ENCODE measurements at places on chromosomes 7 and 10. TPM values are rescaled to one million over a fixed set of nuclear protein-coding genes. Genes with fewer than 3 reads are reported as not detected.

Gene KCNH2
- 0.93 TPM for total RNA-seq

Gene FAM25C
- total RNA-seq: not detected

DNA sequence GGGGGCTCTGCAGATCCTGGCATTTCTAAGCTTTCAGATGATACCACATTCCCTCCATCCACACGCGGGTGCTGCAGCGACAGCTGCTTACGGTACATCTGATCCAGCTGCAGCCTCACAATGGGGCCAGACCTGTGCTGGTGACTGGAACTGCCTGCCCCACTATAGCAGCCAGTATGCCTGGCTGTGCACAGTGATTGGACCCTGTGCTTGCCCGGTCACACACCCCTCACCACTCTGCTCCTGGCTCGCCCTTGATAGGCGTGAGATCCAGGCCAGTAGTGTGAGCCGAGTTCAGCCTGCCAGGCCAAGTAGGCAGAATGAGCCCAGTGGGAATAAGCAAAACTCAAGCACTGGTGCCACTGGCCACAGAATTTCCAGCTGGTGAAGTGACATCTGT lies 164.8 kb downstream of the NRBF2 start:
- DNase-seq: no peak

DNA sequence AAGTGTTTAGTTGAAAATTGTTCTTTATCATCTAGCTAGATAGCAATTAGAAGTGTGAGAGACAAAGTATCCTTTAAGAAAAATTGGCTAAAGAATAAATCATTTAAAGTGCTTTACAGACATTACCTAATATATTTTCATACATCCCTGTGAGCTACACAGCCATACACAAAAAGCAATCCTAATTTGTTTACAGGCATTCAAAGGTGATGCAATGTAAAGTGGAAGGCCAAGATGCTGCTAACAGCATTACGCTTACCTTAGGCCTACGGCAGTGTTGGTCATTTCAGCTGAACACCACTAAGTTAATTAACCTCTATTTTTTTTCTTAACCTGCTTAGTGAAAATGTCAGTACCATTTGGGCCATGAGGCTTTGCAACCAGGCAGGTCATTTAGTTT lies 10.7 kb upstream of the CASD1 start:
- DNase-seq: no peak

Gene RHOBTB1
- total RNA-seq: 6.8 TPM

DNA sequence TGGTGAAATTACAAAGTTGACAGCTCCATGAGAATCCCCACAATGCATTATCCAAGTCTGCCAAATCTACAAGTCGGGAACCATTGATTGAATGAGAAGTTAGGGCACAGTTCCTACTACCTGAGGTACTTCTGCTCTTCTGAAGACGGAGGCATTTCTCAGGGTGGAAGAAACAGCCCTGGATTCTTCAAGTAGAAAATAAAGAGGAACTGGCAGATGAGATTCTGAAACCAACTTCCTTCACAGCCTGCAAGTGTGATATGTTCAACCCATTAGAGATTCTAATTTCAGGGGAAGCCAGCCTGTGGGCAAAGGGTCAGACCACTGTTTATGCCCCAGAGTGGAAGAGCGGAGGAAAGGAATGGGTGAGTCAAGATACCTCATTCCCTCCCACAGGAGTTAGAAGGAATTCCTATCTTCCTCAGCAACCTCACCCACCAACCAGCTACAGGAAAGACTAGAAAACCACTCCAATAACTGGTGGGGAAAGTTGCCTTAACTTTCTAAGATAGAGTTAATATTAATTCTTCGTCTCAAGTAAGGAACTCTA lies 50.5 kb upstream of the BMPER start:
- no peak for DNase-seq

DNA sequence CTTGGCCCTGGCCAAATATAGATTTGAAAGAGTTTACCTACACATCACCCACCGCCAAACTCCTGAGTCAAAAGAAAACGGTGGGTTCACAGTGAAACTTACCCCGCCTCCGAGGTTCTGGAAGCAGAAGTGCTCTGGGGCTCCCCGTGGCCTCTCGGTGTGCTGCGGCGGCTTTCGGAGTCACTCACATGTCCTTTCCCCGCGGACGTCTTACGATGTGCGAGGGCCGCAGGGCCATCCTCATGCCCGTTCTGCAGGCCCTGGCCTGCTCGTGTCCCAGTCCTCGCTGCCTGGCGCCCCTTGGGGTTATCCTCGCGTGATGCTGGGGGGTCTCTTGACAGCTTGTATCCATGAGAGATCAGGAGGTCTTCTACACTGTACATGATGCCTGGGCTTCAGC lies 12.0 kb downstream of the JCAD start:
- no peak for DNase-seq

Gene RNF148
- total RNA-seq: 3.6 TPM

Gene PHYHIPL
- total RNA-seq: not detected

Gene HOXA1
- 0.78 TPM for total RNA-seq

DNA sequence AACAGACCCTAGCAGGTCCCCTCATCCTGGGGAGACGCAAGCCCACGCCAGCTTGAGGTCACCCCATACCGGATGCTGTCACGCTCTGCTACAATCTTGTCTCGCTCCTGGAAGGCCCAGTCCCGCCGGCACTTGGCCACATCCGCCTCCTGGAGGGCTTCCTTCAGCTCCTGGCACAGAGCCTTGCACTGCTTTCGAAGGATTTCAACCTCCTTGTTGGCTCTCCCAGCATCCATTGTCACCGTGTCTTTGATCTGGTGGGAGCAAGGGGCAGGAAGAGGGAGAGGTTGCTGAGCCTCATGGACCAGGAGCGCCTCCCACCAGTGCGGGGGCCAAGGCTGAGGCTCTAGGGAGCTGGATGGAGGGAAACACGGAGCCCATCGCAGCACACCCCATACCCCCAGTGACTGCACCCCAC lies 90.9 kb downstream of the DLG5 start:
- peak; percentile 90 for DNase-seq

Gene SPAM1
- not detected for total RNA-seq

DNA sequence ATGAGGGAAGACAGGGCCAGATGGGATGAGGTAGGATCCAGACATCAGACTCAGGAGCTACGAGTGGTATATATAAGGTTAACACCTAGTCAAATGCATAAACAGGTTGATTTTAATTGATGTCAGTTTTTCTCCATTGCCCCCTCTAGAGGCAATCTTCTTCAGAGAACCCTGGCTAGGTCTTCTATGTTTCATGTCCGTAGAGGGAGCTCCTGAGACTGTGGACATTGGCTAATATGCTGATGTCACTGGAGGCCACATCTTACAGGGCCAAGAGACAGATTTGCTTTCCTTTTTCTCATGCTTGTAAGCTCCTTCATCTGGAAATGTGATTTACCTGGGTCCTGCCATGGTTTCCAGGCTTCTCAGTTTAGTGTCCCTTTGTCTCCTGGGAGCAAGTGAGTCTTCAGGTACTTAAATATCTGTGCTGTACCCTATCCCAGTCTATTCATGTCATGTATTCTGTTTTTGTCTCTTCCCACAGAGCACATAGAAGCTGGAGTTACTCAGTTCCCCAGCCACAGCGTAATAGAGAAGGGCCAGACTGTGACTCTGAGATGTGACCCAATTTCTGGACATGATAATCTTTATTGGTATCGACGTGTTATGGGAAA lies 161.6 kb upstream of the PRSS1 start:
- DNase-seq: no peak

- DNase-seq: no peak
Observed at GRCh38 chr7:31099451-31100444, 47.6 kb downstream of the ADCYAP1R1 start.

Gene ITGB1
- total RNA-seq: 561 TPM

Gene PDCD11
- 20.9 TPM for total RNA-seq

Gene WDFY4
- 1.0 TPM for total RNA-seq

GRCh38 chr7:55342216-55342871 lies 22.8 kb upstream of the LANCL2 start:
- DNase-seq: no peak

DNA sequence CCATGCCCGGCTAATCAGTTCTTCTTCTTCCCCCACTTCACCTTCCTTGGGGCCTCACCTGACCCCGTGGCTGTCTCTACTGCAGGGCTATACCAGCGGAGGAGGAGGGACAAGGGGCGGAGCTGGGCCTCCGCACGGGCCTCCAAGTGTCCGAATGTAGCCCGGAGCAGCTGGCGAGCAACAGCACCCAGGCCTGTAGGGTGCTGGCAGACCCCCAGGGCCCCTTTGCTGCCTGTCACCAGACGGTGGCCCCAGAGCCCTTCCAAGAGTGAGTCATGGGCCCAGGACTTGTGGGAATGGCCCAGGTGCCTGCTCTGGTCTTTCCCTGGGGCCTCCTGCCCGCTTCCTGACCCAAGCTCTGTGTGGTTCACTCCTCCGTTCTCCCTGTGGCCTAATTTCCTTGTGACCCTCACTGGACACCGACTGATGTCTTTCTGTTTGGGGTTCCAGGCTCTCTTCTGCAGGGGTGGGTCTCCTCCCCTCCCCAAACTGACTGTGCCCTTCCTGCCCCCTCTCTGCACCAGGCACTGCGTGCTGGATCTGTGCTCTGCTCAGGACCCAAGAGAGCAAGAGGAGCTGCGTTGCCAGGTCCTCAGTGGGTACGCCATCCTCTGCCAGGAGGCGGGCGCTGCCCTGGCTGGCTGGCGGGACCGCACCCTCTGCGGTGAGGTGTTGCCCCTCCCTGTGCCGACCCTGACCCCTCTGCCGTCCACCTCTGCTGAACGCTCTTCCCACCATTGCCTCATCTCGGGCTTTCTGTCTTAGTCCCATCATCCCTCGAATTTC lies 35.2 kb downstream of the EPHB4 start:
- DNase-seq: no peak

DNA sequence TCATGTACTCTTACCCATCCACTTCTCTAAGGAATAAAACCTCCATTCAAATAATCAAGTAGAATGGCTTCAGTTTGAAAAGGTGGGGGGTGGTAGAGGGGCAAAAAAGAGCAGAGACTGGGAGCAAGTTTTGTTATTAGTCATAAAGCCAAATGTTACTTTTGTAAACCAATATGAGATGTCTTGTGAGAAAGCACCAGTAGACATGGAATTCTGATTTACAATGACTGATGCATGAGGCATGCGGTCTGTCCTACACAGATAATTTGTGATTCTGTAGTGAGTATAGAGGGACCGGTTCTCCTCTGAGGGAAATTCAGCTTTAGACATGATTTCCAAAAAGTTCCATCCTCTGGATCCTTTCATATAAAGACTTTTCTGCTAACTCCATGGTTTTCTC lies 12.9 kb upstream of the ABCA13 start:
- DNase-seq: no peak

DNA sequence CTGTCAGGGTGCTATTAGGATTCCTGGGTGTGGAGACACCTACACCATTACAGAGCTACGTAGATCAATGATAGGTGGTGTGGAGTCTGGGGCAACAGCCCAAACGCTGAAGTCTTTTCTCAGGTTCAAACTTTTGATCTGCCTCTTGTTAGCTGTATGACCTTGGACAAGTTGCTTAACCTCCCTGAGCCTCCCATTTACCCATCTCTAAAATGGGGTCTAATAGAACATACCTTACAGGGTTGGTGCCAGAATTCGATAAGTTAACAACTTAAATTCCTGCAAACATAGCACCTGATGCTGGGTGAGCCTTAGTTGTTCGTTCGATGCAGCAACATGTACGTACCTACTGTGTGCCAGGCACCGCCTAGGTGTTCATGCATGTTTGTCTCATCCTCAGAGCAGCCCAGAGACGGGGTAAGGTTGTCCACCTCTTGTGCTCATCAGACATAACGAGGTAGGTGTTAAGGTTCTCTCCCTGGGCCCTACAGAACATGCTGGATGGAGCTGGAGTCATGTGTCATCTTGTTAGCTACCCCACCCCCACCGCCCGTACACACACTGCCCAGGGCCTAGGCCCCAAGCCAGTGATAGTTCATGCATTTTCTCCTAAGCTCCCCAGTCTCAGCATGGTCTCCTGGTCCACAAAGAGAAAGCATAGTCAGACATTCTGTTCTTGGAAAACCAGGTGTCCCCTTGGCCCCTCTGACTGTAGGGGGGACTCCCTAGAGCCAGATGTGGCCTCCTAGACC lies 41.0 kb upstream of the SLC29A3 start:
- no peak for DNase-seq

DNA sequence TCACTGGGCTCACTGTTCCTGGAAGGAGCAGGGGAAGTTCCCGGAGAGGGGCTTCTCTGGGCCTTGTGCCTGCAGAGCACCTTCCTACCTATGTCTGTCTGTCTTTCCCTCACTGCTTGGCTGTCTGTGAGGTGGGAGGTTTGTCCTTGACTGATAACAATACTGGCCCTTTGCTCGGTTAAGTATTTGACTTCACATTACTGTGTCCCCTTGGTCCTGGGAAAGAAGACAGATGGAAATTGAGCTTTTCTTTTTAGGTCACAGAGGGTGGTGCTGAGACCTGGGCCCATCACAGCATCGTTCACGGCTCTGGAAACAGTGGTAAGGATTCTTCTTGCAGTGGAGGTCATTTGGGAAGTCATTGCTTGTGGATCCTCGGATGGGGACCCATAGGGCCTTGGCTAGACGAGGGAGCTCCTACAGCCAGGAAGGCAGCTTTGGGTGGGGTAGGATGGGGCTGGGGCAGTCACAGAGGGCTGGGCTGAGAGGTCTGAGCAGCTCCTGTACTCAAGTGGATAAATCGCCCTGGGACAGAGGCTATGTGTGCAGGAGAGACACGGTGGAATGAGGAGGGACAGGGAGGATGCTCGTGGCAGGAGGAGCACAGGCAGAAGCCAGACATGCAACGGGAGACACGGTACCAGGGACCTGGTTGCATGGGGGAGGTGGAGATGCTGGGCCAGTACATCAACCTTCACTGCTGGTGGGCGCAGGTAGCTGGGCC lies 450.2 kb downstream of the PLXNA4 start:
- no peak for DNase-seq

DNA sequence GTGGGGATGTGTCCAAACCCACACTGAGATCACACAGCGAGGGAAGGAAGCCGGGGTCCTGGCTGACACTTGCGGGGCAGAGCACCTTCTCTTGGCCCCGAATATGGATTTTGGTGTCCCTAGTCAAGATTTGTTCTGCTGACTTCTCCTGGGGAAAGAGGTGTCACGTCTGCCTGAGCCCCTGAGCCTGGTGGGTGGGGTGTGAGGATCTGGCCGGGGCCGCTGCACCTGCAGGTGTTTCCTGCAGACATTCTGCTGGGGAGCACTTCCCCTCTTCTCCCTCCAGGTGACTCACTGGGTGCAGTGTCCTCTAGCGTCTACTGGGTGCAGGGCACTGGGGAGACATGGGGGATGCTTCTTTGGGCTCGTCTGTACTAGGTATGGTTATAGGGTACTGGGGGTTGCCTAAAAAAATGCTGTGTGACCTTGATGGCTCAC lies 99.2 kb downstream of the GRK5 start:
- DNase-seq: no peak

Gene CCDC3
- 6.8 TPM for total RNA-seq

DNA sequence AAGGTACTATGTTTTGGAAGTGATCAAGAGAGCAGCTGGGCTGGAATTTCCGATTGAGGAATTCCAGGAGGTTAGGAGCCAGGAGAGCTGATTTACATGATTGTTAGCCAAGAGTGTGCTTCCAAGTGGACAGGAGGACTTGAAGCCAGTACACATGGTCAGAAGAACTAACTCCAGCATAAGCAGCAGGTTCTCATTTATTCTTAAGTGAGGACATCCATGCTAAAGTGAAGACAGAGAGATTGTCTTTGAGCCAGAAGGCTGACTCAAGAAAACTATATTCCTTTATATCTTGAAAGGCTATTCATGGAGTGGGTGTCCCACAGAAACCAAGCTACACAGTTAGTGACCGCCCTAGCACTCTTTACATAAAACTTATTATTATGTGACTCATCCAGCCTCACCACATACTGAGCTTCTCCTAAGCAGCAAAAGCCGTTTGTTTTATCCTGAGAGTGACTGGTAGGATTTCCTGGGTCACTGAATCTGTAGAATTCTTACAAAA lies 56.7 kb upstream of the SEMA3A start:
- no peak for DNase-seq

- DNase-seq: peak; percentile 21
Observed at GRCh38 chr7:86939197-86939814, 120.1 kb downstream of the ELAPOR2 start.

- DNase-seq: no peak
Observed at GRCh38 chr10:61701706-61702105, 39.0 kb downstream of the CABCOCO1 start.
